Renal cortex interstitium (tissue), 15 donors: ENCODE measurements at places on chromosomes 6 and 20.

DNA sequence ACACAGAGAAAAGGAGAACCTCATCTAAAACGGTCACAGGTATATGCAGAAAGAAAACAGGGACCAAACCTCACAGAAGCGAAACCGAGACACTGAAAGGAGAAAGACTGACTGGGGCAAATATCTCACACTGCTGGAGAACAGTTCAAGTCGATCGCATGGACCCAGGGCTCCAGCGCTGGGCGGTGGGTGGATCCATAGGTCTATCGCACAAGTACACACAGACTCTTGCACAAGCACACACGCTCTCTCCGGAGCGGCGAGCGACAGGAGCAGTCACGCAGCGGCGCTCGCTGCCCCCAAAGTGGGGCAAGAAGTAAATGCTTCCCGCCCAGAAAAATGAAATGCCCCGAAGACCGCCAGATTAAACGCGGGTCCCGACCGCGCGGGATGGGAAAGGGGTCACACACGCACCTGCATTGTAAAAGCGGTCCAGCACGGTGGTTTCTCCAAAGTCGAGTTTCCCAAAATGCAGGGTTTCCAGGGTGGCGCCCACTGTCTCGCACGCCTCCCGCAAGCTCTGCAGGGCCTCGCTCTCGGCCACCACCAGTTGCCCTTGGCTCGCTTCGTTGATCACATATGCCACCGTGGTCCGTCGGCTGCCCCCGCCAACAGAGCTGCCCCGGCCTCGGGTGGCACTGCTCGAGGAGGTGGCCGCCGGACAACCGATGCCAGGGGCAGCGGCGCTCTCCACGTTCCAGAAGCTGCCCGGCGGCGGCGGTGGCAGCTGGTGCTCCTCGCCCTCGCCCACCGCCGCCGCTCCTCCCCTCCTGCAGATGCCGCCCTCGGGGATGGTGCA is 782 bp downstream of the MAP3K5 start:
- DNase-seq, result no peak

DNA sequence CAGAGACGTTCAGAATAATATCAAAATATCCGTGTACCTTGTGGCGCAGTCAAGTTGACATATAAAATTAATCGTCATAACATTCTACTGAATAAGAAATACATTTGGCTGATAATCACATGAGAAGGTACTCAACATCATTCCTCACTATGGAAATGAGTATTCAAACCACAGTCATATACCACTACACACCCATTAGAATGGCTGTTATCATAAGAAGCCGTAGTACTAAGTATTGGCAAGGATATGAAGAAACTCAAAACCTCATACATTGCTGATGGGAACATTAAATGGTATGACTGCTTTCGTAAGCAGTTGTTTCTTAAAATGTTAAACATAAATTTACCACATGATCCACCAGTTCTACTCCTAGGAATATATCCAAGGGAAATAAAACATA is 244.7 kb downstream of the CDKAL1 start:
- no peak for DNase-seq

- DNase-seq, result no peak
Measured at GRCh38 chr20:43138061-43138770, 51.5 kb downstream of the PTPRT start.

- no peak for DNase-seq
Measured at GRCh38 chr6:20833881-20834515, 299.7 kb downstream of the CDKAL1 start.

DNA sequence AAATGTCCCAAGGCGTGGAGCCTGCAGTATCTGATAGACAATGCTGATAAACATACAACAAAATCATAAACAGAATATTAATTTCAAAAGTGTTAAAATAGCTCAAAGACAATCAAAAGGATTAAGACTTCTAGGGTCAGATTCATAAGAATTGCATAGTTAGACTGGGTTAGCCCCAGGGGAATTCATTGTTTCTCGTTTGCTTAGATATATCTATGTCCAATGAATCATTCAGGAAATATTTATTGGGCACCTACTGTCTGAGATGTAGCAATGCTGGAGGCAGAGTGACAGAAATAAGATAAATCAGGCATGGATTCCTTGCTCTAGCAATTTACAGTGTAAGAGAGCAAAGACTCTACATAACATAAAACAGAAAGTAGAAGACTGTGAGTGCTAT is 124.4 kb upstream of the PRL start:
- DNase-seq, result no peak

- no peak for DNase-seq
Measured at GRCh38 chr6:163630572-163630971, 216.1 kb downstream of the QKI start.

- DNase-seq, result no peak
Measured at GRCh38 chr20:2688041-2688591, 4.5 kb upstream of the EBF4 start.
